ENCODE measurements at places on chromosomes 6 and 20. TPM values are rescaled to one million over a fixed set of nuclear protein-coding genes. Genes with fewer than 3 reads are reported as not detected.

Gene EEF1A2
- polyA plus RNA-seq, result 0.09 TPM

Gene ITPA
- polyA plus RNA-seq, result 82.1 TPM

Gene PGM3
- polyA plus RNA-seq, result 18.7 TPM

Gene GSS
- 86.8 TPM for polyA plus RNA-seq

Gene TP53INP2
- polyA plus RNA-seq, result 1.0 TPM

Gene WFDC12
- polyA plus RNA-seq, result 0.35 TPM

Data from foreskin keratinocyte (primary cell).